ENCODE measurements at places on chromosomes 12 and 14.

GRCh38 chr14:51552768-51553404 lies 98.8 kb upstream of the FRMD6 start:
- no peak for DNase-seq

DNA sequence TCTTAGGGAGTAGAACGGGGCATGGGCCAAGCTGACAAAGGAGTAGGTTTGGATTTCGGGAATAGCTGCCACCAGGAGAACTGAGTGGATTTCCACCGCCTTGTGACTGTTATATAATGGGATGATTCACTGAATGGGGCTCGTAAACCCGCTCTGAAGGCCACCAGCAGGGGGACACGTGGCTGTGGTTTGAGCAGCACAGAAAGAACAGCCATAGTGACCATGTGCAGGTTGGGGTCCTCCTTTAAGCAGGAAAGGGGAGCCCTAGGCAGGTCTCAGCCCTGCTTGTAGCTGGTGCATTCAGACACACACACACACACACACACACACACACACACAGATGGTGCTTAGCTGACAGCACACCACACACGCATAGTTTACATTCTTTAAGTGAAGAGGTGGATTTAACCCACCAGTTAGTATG lies 8.6 kb upstream of the ASB2 start:
- DNase-seq = no peak

GRCh38 chr12:24709216-24709615 lies 239.7 kb downstream of the BCAT1 start:
- no peak for DNase-seq

DNA sequence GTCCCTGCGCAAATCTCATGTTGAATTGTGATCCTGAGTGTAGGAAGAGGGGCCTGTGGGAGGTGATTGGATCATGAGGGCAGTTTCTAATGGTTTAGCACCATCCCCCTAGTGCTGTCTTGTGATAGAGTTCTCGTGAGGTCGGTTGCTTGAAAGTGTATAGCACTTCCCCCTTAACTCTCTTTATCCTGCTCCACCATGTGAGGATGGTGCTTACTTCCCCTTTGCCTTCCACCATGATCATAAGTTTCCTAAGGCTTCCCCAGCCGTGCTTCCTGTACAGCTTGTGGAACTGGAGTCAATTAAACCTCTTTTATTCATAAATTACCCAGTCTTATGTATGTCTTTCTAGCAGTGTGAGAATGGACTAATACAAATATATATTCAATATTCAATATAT lies 303.7 kb upstream of the SEL1L start:
- DNase-seq = no peak

- DNase-seq = no peak
Observed at GRCh38 chr12:45669093-45669492, 60.4 kb upstream of the ARID2 start.

- DNase-seq = no peak
Observed at GRCh38 chr12:82619644-82620043, 67.1 kb upstream of the TMTC2 start.

DNA sequence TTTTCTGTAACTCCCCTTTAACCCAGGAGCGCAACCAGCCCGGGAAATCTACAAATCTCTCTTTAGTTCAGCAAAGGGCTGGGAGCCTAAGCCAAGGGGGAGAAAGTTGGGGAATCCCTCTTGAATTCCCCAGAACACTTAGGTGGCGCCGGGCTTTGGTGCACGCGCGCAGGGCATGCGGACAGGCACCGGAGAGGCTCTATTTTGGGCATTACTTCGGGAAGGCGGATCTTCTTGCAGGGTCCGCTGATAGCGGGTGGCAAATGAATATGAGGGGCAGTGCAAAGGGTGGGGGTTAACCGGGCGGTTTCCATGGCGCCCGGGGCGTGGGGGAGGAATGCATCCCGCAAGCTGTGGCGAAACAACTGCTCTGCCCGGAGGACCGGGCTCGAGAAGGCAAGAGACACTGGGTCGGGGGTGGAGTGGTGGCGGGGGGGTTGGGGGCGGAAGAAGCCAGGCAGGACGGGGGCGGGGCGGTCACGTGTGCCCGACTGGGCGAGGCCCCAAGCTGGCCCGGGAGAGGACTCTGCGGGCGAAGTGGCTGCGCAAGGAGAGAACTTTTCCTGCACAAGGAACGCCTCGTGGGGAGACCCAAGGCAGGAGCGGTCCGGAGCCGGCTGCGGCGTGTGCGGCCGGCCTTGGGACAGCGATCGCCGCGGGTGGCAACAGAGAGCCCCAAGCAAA lies at the start of gene FLVCR2:
Gene FLVCR2 (plus strand): TSS at position 519 of the 684 bp plus-strand sequence. CDS start 353 bp downstream, outside the sequence.
- DNase-seq = peak; percentile 66

DNA sequence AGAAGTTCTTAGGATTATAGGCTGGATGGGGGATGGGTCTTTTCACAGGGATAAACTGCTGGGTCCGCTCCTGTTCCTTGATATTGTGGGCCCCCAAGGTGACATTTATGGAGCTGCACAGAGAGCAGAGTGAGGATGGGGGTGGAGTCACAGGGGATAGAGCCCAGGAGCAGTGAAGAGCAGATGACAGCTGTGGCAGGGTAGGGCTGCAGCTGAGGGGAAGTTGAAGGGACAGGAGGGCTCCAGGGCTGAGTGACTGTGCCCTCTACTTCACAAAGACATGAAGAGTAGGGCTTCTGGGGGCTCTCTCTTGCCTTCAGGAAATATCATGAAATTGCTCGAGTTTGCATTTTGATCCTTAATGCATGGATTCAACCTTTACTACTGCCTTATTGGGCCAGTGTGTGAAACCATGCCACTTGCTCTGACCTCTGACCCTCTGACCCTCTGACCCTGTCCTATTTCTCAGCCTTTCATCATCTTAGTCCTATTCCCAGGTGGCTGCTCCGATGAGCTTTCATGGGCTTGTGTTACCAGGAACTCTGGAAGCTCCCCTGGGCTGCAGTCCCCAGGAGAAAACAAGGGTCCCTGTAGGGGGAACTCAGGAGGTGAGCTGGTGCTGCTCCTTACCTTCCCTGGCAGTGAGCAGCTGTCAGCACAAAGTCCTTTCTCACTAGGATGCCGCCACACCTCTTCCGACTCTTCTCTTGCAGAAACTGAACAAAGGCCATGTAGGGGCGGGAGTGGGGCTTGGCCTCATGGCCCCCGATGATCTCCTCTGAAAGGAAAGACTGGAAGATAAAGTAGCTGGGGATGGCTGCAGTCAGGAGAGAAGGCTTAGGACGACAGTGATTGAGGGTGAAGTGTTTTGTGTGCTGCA lies 1.6 kb downstream of the GZMH start:
- no peak for DNase-seq

DNA sequence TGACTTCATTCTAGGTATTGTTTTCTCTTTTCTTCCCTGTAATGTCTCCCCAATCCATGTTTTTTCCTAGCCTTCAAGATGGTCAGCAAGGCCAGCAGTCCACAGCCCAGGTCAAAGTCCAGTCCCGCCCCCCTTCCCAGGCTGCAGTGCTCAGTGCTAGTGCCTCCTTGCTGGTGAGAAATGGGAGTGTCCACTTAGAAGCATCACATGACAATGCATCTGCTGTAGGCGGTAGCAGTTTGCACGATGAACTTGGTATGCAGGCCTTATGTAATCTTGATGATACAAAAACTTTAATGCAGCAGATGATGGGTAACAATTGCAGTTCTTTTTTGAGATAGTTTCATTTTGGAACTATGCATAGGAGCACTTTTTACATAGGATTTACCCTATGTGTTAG lies 88.4 kb downstream of the PCNX1 start:
- DNase-seq = no peak

GRCh38 chr14:95896498-95897135 lies 20.0 kb downstream of the TUNAR start:
- DNase-seq = no peak

DNA sequence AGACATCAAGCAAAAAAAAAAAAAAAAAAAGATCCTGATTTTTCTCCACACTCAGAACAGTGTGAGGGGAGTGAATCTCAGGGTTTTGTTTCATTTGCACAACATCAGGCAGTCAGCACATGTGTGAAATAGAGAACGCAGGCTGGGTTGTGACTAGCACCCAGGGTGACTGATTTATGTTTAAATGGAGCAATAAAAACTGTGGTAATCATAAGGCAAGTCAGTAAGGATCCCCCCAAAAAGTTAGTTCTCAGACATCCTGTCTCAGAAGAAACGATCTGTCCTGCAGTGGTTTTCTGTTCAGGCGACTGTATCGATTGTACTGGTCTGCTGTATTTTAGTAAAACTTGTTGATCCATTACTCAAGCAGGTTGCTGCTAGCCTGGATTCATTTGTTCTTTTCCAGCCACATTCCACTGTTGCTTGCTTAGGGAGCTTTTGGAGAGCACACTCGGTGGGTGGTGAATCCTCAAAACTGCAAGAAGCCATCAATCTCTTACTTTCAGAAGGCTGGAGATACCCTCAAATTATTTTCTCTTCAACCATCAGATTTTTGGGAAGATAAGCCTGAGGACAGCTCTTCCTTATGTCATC lies 107.1 kb downstream of the DACT1 start:
- DNase-seq = no peak

- no peak for DNase-seq
Observed at GRCh38 chr12:20501958-20502357, 133.6 kb downstream of the PDE3A start.

DNA sequence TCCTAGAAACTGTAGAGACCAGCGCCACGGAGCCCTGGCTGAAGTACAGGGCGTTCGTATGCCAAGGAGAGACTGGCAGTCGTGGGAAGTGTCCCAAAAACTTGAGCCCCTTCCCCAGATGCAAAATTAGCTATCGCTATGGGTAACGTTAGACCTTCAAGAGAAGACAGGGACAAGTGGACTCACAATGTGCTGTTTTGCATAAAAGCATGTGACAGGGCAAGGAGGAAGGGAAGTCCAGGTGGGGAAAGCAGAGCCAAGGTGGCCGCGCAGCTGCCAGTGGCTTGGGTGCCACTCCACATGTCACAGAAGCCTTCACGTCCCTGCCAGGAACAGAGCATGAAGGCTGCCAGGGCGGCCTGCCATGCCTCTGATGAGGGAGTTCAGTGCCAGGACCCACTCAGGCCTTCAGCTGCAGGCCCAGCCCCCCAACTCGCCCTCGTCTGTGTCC lies 61.2 kb upstream of the DYNC1H1 start:
- DNase-seq = no peak

DNA sequence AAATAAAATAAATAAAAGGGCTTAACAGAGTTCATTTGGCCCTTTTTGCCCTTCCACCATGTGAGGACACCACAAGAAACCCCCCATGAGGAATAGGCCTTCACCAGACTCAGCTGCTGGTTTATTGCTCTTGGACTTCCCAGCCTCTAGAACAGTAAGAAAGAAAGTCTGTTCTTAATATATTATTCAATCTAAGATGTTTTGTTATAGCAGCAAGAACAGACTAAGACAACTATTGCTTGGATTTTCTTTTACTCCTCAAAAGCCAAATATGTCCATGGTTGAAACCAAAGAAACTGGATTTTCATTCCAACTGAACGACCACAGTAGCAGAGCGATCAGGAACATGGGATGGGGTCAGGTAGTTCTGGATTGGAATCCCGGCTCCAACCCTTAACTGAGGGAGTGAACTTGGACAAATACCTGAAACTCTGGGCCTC lies 157.2 kb upstream of the EEA1 start:
- no peak for DNase-seq

- no peak for DNase-seq
Observed at GRCh38 chr12:52494100-52494499, 1.0 kb upstream of the KRT6A start.

- DNase-seq = no peak
Observed at GRCh38 chr14:68473794-68474193, 319.1 kb downstream of the ZFP36L1 start.

- no peak for DNase-seq
Observed at GRCh38 chr12:52093346-52093745, 13.8 kb downstream of the SMIM41 start.

Measured in stimulated activated naive CD4-positive, alpha-beta T cell treated with Interleukin-2 at 50 U/mL for 16 hours (primary cell).